ENCODE measurements at places on chromosomes 3 and 15. TPM values are rescaled to one million over a fixed set of nuclear protein-coding genes. Genes with fewer than 3 reads are reported as not detected.

Gene TMC3
- not detected for total RNA-seq

Gene AADAC
- 14.2 TPM for total RNA-seq

Gene CD200R1
- 0.06 TPM for total RNA-seq

Gene ZNF80
- not detected for total RNA-seq

Gene CCR4
- not detected for total RNA-seq

Gene GOLGA8T
- total RNA-seq: 2.0 TPM

Gene MAP4
- 101 TPM for total RNA-seq

Gene STIMATE
- 5.9 TPM for total RNA-seq

Gene MRAS
- total RNA-seq: 7.1 TPM

Gene LRRC31
- total RNA-seq: not detected

Gene DMXL2
- 20.3 TPM for total RNA-seq

Gene VEPH1
- 0.31 TPM for total RNA-seq

Gene ISLR
- total RNA-seq: 0.43 TPM

Gene ZMYND10
- 1.2 TPM for total RNA-seq

Gene XCR1
- total RNA-seq: not detected

Gene GLDN
- total RNA-seq: not detected

Gene CPNE9
- total RNA-seq: 0.15 TPM

Gene ST8SIA2
- total RNA-seq: 0.53 TPM

Gene CHRFAM7A
- total RNA-seq: 7.9 TPM

Gene NRROS
- not detected for total RNA-seq

Gene HACL1
- total RNA-seq: 25.0 TPM

Gene CAV3
- total RNA-seq: 0.31 TPM

Gene MYLK
- 10.5 TPM for total RNA-seq

Gene ISG20
- total RNA-seq: 43.0 TPM

Gene ADGRG7
- not detected for total RNA-seq

Gene TMED3
- total RNA-seq: 194 TPM

Gene SUCNR1
- total RNA-seq: 0.09 TPM

Gene DLEC1
- not detected for total RNA-seq

Gene HRG
- total RNA-seq: not detected

Gene GOLGA6B
- not detected for total RNA-seq

Gene CGNL1
- total RNA-seq: 0.78 TPM

Gene ADAMTSL3
- total RNA-seq: 0.25 TPM

Gene FAM81A
- 13.4 TPM for total RNA-seq

Gene CACNA2D3
- total RNA-seq: not detected

Gene CLSTN2
- 0.03 TPM for total RNA-seq

Gene SERF2
- total RNA-seq: 489 TPM

Gene DUOXA2
- not detected for total RNA-seq

Gene LSAMP
- total RNA-seq: 0.62 TPM

Gene FBXL2
- total RNA-seq: 6.1 TPM

Gene AHSG
- 0.16 TPM for total RNA-seq

Gene PLA2G4E
- total RNA-seq: not detected

Gene LRRC2
- not detected for total RNA-seq

All from A549 treated with GW870086 at 1 μM for 4 hours (cell line).